Cerebellum (tissue), 4 donors: ENCODE measurements at places on chromosomes 3 and 15. TPM values are rescaled to one million over a fixed set of nuclear protein-coding genes. Genes with fewer than 3 reads are reported as not detected.

NR2F2 gene
- total RNA-seq = 22.8 TPM

OXTR gene
- total RNA-seq = 3.2 TPM

ARL6 gene
- 25.1 TPM for total RNA-seq

TXNRD3 gene
- 13.2 TPM for total RNA-seq
